ENCODE measurements at places on chromosomes 13 and 19. TPM values are rescaled to one million over a fixed set of nuclear protein-coding genes. Genes with fewer than 3 reads are reported as not detected.

Gene GPR18
- total RNA-seq, result 25.9 TPM

DNA sequence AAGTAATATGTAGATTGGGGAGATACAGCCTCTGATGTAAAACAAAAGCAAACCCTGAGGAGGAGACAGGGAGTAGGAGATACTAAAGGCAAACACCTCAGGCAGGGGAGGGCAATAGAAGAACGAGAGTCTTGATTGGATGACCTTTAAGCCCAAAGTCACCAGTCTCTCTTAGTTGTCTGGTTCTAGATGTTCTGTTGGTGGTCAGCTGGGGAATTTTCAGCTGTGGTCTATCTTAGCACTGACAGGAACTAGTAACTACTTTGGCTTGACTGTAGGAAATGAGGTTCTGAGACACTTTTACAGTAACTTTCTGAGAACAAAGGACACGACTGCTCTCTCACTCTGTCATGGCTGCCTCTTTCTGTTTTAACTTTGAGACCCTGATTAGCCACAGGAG is 290.7 kb upstream of the MIR17HG start:
- no peak for DNase-seq

- DNase-seq, result no peak
These were observed 60.1 kb downstream of the KL start for GRCh38 chr13:33076001-33076992.

GRCh38 chr13:80923907-80924306 is 583.0 kb upstream of the SPRY2 start:
- DNase-seq, result no peak
